ENCODE measurements at places on chromosomes 3 and 15. TPM values are rescaled to one million over a fixed set of nuclear protein-coding genes. Genes with fewer than 3 reads are reported as not detected.

DNA sequence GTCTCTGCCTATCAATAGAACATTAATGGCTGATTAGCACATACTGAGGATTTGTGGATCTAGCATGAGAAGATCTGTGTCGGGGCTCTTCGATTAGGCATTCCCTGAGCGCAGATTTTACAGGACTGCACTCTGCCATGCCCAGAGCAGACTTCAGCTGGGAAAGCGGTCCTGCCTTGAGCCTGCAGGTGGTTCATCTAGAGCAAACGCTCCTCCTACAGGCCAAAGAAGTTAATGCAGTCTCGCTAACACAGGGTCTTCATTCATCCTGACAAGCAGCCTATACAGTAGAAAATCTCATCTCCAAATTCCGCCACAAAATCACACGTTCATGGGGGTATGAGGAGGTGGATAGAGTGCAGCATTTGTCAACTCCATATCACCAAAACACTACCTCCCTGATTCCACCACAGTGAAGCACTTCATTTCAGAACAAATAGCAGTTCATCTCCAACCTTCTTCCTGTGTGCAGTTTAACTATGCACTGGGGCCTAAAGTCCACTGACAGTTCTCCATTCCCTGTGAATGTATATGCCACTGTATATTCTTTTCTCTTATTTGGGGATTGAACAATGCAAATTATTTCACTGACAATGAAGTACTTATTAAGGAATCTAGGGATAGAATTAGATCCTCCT, 405.8 kb downstream of the IGSF11 start:
- H3K4me3 ChIP-seq: no peak overlapping the region
- H3K27me3 ChIP-seq: no peaks in the 10 kb centered on the region
- peak; percentile 80 for DNase-seq

- no peaks in the 10 kb centered on the region for H3K27me3 ChIP-seq
- H3K36me3 ChIP-seq: no peaks in the 10 kb centered on the region
- no peak for DNase-seq
- no peak overlapping the region for H3K27ac ChIP-seq
Observed at GRCh38 chr3:133703915-133704314, 42.2 kb upstream of the TOPBP1 start.

CLSTN2 gene
- total RNA-seq: 2.4 TPM

GRCh38 chr3:43893727-43894126, 203.0 kb downstream of the ABHD5 start:
- H3K4me1 ChIP-seq: peaks cover 6% of the 10 kb centered on the region
- H3K36me3 ChIP-seq: no peaks in the 10 kb centered on the region
- DNase-seq: no peak
- H3K27me3 ChIP-seq: no peaks in the 10 kb centered on the region
- no peak overlapping the region for H3K27ac ChIP-seq

DNA sequence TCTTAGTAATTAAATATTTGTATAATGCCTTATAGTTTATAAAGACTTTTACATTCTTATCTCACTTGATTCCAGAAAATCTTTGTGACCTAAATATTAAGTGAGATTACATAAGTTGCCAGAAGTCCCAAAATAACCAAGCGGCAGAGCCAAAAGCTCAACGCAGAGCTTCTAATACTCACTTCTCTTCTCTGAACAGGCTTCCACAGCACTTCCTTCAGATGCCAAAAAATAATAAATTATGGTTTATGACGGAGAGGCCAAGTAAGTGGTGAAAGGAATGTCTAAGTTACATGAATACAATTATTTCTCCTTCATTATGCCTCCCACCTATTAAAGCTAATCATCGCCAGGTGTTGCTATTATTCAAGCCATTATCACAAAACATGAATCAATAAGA, 110.3 kb downstream of the GBE1 start:
- no peaks in the 10 kb centered on the region for H3K36me3 ChIP-seq
- DNase-seq: no peak
- no peak overlapping the region for H3K27ac ChIP-seq
- no peak overlapping the region for H3K4me3 ChIP-seq
- H3K4me1 ChIP-seq: no peaks in the 10 kb centered on the region

DNA sequence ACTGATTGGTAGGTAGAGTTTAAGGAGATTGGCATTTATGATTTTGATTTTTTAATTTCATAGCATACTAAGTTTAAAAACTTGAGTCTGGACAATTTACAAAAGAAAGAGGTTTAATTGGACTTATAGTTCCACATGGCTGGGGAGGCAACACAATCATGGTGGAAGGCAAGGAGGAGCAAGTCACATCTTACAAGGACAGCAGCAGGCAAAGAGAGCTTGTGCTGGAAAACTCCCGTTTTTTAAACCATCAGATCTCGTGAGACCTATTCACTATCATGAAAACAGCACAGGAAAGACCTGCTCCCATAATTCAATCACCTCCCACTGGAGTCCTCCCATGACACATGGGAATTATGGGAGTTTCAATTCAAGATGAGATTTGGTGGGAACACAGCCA, 630.9 kb upstream of the NR2F2 start:
- no peaks in the 10 kb centered on the region for H3K36me3 ChIP-seq
- no peaks in the 10 kb centered on the region for H3K4me1 ChIP-seq
- no peaks in the 10 kb centered on the region for H3K27me3 ChIP-seq
- no peak overlapping the region for H3K27ac ChIP-seq
- no peak for DNase-seq

DNA sequence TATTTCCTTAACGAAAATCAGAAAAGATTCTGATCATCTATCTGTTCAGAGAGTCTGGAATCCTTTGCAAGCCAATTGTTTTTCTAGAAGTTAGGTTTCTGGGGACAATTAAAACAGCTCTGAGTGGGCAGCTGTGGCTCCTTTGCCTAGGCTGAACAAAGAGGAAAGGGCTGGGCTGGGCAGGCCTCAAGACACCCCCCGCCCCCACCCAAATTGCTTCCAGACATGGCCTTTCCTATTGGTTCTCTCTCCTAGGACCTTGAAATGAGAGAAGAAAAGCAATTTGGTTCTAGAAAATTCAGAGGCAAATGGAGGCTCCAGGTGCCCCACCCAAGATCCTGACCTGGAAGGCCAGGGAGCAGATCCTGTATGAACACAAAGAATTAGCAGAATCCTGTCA, 2.3 kb upstream of the ADPGK start:
- peaks cover 36% of the 10 kb centered on the region for H3K4me1 ChIP-seq
- H3K36me3 ChIP-seq: peaks cover 4% of the 10 kb centered on the region
- no peak overlapping the region for H3K27ac ChIP-seq
- no peak for DNase-seq
- no peaks in the 10 kb centered on the region for H3K27me3 ChIP-seq
- no peak overlapping the region for H3K4me3 ChIP-seq

GRCh38 chr3:44883213-44883955, 9.0 kb downstream of the TGM4 start:
- no peak overlapping the region for H3K4me3 ChIP-seq
- H3K36me3 ChIP-seq: no peaks in the 10 kb centered on the region
- no peaks in the 10 kb centered on the region for H3K4me1 ChIP-seq

DNA sequence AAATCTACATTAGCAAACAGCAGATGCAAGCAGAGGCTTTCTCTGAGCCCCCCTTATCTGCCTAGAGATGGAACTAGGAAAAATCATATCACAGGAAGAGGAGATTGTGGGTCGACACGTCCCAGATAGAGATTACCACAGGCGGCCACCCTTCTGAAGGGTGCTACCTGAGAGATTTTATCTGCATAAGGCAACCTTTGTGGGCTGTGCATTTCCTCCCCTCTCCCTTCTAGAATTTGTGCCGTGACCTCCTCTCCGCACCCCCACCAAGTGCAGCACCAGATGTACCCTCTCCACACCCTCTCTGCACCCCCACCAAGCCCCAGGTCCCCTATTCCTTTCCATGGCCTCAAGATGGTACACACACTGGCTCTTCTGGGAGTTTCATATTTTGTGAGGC, 27.4 kb downstream of the METTL6 start:
- no peak for DNase-seq
- no peak overlapping the region for H3K4me3 ChIP-seq
- no peaks in the 10 kb centered on the region for H3K27me3 ChIP-seq

ITGA11 gene
- 1.8 TPM for total RNA-seq

OSTN gene
- not detected for total RNA-seq

DNA sequence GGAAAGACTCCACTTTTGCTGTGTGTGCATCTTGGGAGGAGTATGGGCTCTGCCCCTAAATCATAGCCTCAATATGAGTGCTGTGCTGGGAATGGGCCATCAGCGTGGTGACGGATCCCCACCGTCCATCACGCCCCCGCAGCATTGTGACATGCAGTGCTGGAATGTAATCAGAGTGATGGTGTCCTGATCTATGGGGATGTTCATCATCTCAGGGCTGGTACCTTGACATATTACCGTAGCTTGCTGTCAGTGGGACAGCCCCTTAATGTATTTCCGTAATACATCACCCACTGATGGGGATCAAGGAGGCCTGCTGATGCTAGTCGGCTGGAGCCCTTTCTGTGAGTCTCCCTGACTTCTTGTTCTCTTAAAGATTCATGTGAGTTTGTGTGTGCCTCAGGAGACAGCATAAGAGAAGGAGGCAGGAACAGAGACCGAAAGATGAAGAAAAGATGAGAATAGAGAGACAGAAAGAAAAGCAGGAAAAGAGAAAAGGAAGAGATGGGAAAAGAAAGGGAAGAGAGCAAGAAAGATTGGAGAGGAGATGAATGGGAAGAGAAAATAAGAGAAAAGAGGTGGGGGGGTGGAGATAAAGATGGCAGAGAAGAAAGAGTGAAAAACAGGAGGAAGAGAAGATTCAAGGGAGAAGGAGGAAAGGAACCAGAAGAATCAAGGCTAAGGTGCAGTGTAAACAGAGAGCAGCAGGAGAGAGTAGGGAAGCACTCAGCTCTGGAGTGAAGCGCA, 183.7 kb downstream of the RPLP1 start:
- no peaks in the 10 kb centered on the region for H3K36me3 ChIP-seq
- no peak for DNase-seq
- no peaks in the 10 kb centered on the region for H3K27me3 ChIP-seq
- no peak overlapping the region for H3K27ac ChIP-seq

- H3K4me1 ChIP-seq: no peaks in the 10 kb centered on the region
- H3K36me3 ChIP-seq: no peaks in the 10 kb centered on the region
- H3K27me3 ChIP-seq: no peaks in the 10 kb centered on the region
- H3K4me3 ChIP-seq: no peak overlapping the region
- H3K27ac ChIP-seq: no peak overlapping the region
- no peak for DNase-seq
Observed at GRCh38 chr3:108450444-108450843, 60.0 kb downstream of the MYH15 start.

DNA sequence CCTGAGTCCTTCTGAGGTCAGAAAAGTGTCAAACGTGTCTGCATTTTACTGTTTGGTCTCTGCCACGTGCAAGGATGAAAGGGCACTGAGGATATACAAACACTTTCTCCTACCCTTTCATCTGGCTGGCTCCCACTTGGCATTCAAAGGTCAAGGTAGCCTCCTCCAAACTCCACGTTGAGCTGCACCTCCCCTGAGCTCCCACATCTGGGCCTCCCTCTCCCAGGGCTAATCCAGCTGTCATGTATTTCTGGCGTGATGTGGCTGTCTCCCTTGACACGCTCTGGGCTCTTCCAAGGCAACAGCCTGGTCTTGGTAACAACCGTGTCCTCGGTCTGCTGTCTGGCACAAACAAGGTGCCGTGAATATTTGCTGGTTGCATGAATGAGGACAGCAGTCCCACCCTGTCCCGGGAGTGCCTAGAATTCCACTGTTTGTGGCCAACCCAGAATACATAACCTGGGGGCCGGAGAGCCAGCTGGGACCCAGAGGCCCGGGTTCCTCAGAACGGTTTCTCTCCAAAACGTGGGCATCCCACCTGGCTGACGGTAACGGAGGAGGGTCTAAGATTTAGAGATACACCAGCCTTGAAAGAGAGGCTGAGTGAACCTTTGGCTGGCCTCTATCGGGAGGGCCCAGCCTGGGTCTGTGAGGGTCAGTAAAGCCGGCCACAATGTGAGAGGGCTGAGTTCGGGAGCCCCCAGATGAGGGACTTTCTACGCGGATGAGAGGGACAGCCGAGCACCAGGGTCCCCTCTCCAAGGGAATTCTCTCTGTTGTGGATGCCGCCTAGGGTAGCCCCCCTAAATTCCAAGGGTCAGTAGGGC, 767 bp downstream of the GLT8D1 start:
- peaks cover 23% of the 10 kb centered on the region for H3K4me1 ChIP-seq
- no peaks in the 10 kb centered on the region for H3K27me3 ChIP-seq
- DNase-seq: peak; percentile 31
- peak overlapping the region; percentile 81 for H3K27ac ChIP-seq
- H3K36me3 ChIP-seq: peaks cover 13% of the 10 kb centered on the region

LRRC15 gene
- 0.06 TPM for total RNA-seq

- H3K36me3 ChIP-seq: no peaks in the 10 kb centered on the region
- no peaks in the 10 kb centered on the region for H3K27me3 ChIP-seq
- DNase-seq: peak; percentile 50
- peaks cover 21% of the 10 kb centered on the region for H3K4me1 ChIP-seq
Observed at GRCh38 chr3:73729969-73730440, 105.3 kb upstream of the PDZRN3 start.

GRCh38 chr3:4997946-4998345, 18.7 kb downstream of the BHLHE40 start:
- H3K27me3 ChIP-seq: no peaks in the 10 kb centered on the region
- no peak overlapping the region for H3K27ac ChIP-seq
- no peaks in the 10 kb centered on the region for H3K4me1 ChIP-seq
- H3K36me3 ChIP-seq: no peaks in the 10 kb centered on the region
- no peak overlapping the region for H3K4me3 ChIP-seq

GRCh38 chr3:57815036-57815435, 58.9 kb downstream of the SLMAP start:
- no peak for DNase-seq
- H3K36me3 ChIP-seq: no peaks in the 10 kb centered on the region
- no peaks in the 10 kb centered on the region for H3K27me3 ChIP-seq
- H3K27ac ChIP-seq: no peak overlapping the region

- H3K27ac ChIP-seq: no peak within 1 kb of the TSS
- peaks cover 3% of the 10 kb centered on the region for H3K36me3 ChIP-seq
Observed at GRCh38 chr15:40307421-40308211, at the start of gene PLCB2. Gene PLCB2, minus strand, starts transcription at chr15:40307935. Its CDS starts 263 bp downstream, at chr15:40307672.

PLA2G4E gene
- not detected for total RNA-seq

AP3B2 gene
- 0.94 TPM for total RNA-seq

DNAJA4 gene
- 42.7 TPM for total RNA-seq

DNA sequence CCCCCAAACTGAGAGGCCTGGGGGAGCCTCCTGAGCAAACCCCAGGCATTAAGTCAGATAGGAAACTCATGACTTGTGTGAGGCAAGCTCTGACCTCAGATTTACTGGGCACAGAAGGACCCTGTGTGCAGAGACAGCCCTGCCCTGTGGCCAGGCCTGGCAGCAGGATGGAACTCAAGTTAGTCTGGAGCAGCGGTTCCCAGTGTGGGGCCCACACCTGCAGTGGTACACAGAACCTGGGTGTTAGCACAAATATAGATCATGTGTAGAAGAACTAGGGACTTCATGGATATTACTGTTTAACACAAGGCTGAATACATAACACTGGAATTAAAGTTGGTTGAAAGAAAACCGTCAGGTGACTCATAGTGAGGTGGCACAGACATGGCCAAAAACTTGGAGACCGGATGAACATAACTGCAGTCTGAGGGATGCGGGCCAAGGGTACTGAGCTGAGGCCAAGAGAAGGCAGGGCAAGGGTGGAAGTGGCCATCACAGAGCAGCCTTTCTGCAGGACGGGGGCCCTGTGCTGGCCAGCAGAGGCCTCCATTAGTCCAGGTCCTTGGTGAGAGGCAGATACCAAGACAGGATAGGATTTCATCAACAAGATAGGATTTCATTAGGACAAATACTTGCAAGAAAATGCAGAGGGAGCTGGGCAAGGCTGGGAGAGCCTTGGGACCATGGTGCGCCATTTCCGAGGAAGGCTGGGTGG, 40.9 kb downstream of the IRAK2 start:
- no peaks in the 10 kb centered on the region for H3K27me3 ChIP-seq
- H3K27ac ChIP-seq: peak overlapping the region; percentile 65
- DNase-seq: no peak
- H3K36me3 ChIP-seq: peaks cover 18% of the 10 kb centered on the region
- H3K4me3 ChIP-seq: no peak overlapping the region
